ENCODE measurements at places on chromosomes 11 and 22. TPM values are rescaled to one million over a fixed set of nuclear protein-coding genes. Genes with fewer than 3 reads are reported as not detected.

The TBX1 gene
- 1.2 TPM for total RNA-seq

The COPB1 gene
- total RNA-seq, result 77.8 TPM

The NTM gene
- total RNA-seq, result not detected

The TRIM51 gene
- total RNA-seq, result not detected

The PTPRJ gene
- 56.5 TPM for total RNA-seq

The MYEOV gene
- not detected for total RNA-seq

The SFI1 gene
- 141 TPM for total RNA-seq

The CDCA5 gene
- 127 TPM for total RNA-seq

The LTO1 gene
- 21.0 TPM for total RNA-seq

The OR4S1 gene
- total RNA-seq, result not detected

The TYR gene
- total RNA-seq, result not detected

The C11orf42 gene
- not detected for total RNA-seq

The HOATZ gene
- total RNA-seq, result 0.37 TPM

The SCGB1D2 gene
- not detected for total RNA-seq

The SLC22A9 gene
- total RNA-seq, result not detected

The CD248 gene
- total RNA-seq, result 80.8 TPM

The OR2AG1 gene
- total RNA-seq, result not detected

The OR56A1 gene
- not detected for total RNA-seq

The UPK3A gene
- not detected for total RNA-seq

The C22orf42 gene
- total RNA-seq, result not detected

The CHRM1 gene
- not detected for total RNA-seq

The ART1 gene
- not detected for total RNA-seq

The SYT7 gene
- not detected for total RNA-seq

The HSPB2 gene
- not detected for total RNA-seq

The KRTAP5-11 gene
- total RNA-seq, result not detected

The INS gene
- not detected for total RNA-seq

The TCF20 gene
- total RNA-seq, result 75.9 TPM

The FXYD2 gene
- 22.5 TPM for total RNA-seq

The DBX1 gene
- total RNA-seq, result not detected

The SEPTIN3 gene
- 0.37 TPM for total RNA-seq

The CALCA gene
- not detected for total RNA-seq

The NXPE2 gene
- total RNA-seq, result not detected

The DERL3 gene
- total RNA-seq, result 8.1 TPM

The ADAMTS15 gene
- 0.05 TPM for total RNA-seq

The PAX6 gene
- total RNA-seq, result not detected

The PATE2 gene
- total RNA-seq, result not detected

The CCDC15 gene
- total RNA-seq, result 8.8 TPM

The BIRC3 gene
- 14.5 TPM for total RNA-seq

The PKDREJ gene
- not detected for total RNA-seq

The SC5D gene
- 21.6 TPM for total RNA-seq

The PRRG4 gene
- total RNA-seq, result 0.24 TPM

The CAVIN3 gene
- 1.0 TPM for total RNA-seq

The GDPD4 gene
- total RNA-seq, result not detected

The CBL gene
- total RNA-seq, result 43.6 TPM

The OR5P2 gene
- total RNA-seq, result not detected

All from activated CD8-positive, alpha-beta T cell treated with anti-CD3 and anti-CD28 coated beads, Interleukin-2, amount 10 ng/mL, durations not matched to agents 7 days and 5 days (primary cell).